ENCODE measurements at places on chromosomes 2 and 18. TPM values are rescaled to one million over a fixed set of nuclear protein-coding genes. Genes with fewer than 3 reads are reported as not detected.

CYP27C1 gene
- not detected for total RNA-seq

DNA sequence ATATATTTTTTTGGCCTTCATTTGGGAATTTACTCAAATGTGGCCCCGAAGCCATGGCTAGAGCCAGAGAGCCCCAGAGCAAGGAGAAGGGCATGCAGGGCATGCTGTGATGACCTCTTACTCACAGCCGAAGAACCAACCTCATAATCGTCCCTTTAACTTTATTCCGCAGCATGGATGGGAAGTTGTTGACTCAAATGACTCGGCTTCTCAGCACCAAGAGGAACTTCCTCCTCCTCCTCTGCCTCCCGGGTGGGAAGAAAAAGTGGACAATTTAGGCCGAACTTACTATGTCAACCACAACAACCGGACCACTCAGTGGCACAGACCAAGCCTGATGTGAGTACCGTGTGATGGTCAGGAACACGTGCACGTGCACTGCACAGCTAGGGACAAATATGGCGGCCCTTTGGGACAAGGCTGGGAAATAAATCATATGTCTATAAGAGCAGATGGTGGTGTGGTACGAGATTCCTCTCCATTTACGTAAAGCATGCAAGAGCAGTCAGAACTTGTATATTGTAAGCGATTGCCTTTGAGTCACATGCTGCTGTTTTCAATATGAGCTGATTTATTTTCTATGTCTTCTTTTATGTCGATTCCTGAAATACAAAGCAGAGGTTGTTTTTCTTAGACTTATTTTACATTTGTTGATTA is 280.9 kb downstream of the NEDD4L start:
- DNase-seq, result no peak

DNA sequence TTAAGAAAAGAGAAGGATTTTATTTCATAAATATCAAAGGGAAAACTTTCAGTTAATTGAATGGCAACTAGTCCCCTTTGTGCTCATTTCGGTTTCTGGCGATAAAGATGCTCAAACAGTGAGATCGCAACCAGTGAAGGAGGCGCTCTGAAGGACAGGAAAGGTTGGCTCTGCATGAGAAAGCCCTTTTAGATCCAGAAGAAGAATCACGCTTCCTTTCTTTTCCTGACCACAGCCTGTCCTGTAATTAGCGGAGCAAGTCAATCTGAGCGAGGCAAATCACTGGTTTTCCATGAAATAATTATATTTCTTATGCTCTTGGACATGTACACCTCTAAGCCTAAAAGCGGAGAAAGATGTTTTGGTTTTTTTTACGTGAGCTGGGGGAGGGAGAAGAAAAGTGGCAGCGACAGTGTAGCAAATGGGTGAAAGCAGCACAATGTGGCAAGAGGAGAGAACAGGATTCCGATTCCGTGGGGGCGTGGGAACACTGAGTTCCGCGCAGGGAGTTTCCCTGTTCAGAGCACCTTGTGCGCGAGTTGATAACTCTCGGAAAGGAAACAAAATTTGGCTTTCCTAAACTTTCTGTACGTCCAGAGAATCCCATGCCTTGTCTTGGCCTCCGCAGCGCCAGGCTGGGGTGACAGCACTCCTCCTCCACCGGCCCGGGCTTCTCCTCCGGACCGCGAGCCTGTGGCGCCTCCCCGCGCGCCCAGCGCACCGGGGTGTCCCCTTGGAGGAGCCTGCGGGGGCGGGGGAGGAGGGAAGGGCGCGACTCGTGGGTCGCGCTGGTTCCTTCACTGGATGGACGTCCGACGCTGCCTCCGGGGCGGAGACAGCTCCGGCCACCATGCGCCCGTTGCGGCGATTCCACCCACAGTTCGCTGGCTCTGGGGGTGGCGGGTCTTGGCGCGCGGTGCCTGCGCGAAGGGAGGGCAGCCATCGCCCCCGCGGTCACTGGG is 620 bp upstream of the SLC9A2 start:
- no peak for DNase-seq

DNA sequence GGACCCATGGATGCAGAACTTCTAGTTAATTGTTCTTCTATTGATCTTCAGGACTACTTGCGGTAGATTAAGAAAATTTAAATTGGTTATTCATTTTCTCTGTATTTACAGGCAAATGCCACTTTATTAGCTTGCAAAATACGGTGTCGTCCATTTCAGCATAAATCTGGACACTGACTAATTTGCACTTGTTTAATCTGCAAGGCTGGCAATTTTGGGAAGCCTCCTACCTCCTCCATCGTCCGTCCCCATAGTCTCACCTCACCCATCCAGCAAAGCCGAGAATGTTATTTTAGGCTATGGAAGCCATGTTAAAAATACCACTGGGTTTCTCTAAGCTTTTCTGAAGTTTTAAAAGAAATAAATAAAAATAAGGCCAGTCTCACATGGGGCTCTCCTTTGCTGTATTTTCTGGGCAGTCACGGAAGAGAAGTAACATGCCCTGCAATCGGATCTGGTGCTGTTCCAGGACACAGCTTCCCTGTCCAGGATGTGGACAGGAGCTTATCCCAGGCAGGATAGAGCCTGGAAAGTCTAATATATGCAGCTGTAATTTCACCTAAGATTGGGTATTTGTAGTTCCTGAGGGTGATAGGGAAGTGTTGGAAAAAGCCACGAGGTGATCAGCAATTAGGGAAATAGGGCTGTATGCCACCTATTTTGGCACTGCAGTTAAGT is 17.4 kb downstream of the TMEM178A start:
- DNase-seq, result no peak

- peak; percentile 20 for DNase-seq
Observed at GRCh38 chr2:120760446-120761135, 24.9 kb downstream of the GLI2 start.

FAM110C gene
- total RNA-seq, result 1.6 TPM

DNA sequence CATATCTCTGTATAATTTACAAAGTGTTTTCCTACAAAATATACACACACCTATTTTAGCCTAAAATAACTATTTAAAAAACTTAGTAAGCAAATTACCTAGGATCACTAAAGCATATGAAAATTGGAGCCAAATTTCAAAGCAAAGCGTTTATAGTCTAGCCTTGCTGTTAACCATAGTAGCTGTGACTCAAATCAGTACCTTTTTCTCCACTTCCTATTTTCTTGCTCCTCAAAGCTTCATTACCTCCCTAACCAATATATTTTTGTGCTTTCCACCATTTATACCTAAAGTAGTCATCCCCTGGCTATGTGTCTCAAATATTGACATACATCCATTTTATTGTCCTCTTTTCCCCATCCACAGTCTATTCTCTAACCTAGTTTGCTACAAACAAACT is 73.1 kb downstream of the ERBB4 start:
- DNase-seq, result no peak

ZNF638 gene
- 104 TPM for total RNA-seq

- no peak for DNase-seq
Observed at GRCh38 chr2:85933753-85934594, 45.2 kb upstream of the ST3GAL5 start.

CD226 gene
- total RNA-seq, result 181 TPM

SLC19A3 gene
- not detected for total RNA-seq

DNA sequence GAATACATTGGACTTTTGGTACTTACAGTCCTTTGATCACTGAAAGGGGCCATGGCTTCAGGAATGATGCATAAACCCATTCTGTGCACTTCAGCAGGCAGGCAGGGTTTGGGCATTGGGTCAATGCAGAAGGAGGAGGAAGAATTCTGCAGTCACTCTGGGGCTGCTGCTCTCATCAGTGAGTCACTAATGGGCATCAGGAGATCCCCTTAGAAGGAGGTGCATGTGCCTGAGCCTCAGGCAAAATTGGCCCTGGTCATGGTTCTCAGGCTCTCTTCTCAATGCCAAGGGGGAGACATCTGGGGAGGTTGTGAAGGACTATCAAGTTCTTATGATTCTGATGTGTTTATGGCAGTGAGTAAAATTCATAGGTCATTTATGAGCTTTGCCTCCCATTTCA is 52.0 kb upstream of the TNP1 start:
- DNase-seq, result no peak

DNA sequence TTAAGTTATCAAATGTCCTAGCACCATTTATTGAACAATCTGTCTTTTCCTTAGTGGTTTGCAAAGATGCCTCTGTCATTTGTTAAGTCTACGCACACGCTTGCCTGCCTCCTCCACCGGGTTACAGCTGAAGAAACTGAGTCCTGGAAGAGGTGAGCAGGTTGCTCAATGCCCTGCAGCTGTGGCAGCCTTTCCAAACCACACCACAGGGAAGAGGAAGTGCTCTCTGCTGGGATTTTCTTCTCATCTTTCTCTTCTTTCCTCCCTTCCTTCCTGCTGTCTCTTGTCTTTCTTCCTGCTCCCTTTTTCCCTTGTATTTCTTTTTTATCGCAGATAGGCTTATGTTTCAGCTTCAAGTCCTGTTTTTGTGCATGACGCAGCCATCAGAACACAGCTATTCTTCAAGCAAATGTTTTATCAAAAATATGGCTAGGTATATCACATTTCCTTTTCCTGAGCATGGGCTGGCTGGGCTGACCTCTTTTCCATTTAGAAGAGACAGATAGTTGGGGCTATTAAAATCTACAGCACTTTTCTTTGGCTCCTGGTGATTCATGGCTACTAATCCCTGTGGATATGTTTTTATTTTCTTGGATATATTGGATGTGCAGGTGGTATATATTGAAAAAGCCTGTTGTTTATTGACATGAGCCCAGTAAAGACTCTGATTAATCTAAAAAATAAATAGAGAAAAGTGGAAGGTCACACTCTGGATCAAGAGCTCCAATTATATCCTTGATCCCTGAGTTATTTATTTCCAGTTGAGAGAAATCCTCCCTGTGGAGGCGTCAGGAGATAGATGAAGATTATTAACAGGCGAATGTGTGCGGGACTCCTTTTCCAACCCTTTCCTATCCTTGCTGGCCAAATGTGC is 214.6 kb downstream of the TSN start:
- DNase-seq, result no peak

FEV gene
- not detected for total RNA-seq

AFF3 gene
- not detected for total RNA-seq

DNA sequence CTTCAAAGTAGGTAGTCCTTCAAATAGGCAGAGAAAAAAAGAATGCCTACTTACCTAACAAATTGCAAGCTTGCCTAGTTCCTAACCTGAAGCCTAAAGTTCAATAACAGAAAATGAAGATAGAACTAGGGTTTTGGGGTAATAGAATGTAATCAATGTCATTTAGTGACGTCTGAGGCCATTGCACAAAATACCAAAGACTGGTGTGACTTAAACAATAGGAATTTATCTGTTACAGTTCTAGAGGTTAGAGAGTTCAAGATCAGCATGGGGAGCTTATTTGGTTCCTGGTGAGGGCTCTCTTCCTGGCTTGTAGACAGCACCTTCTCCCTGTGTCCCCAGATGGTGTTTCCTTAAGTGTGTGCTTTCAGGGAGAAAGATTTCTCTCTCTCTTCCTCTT is 4.7 kb upstream of the NPC1 start:
- DNase-seq, result no peak

MOB4 gene
- total RNA-seq, result 16.9 TPM

LIMS2 gene
- total RNA-seq, result not detected

ALMS1 gene
- total RNA-seq, result 29.0 TPM

CNGA3 gene
- total RNA-seq, result not detected

- DNase-seq, result no peak
Observed at GRCh38 chr2:107681936-107682335, 144.8 kb upstream of the RGPD4 start.

DNA sequence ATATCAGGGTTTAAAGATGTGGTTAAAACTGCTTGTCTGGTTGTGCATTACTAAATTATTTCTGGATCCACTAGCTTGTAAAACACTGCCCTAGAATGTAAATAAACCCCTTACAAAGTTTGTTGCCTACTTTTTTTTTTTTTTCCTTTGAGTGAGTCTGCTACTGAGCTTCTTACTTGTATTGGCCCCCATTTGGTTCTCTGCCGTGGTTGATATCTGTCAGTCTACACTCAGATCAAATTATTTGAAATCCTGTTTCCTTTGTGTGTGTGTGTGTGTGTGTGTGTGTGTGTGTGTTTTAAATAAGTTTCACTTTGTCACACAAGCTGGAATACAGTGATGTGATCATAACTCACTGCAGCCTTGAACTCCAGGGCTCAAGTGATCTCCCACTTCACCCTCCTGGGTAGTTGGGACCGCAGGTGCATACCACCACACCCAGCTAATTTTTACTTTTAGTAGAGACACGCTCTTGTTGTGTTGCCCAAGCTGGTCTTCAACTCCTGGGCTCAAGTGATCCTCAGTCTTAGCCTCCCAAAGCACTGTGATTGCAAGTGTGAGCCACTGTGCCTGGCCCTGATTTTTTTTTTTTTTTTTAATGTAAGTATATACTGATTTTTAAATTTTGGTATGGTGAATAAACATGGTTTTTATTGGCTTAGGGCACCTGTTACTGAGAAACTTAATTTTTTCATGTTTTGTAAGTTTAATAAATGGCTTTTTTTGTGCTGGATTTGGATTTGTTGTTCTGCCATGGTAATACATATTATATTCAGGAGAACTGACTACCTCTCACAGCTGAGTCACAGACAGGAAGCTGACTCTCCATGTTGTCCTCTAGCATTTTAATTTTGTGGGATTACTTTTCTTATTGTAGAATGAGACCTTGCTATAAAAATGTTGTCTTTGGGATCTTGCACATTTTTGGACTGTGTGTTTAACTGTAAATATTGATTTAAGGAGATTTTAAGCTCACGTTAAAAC is 48.5 kb downstream of the MAP4K4 start:
- DNase-seq, result no peak

ZNF521 gene
- total RNA-seq, result not detected

All from natural killer cell treated with Interleukin-12 subunit alpha and Interleukin-12 subunit beta and Interleukin-15 and Interleukin-18, amount 100 ng/mL, for 72 hours (primary cell).